ENCODE measurements at places on chromosomes 16 and 17.
A peak's percentile ranks its signal among the peaks of the same experiment; 100 is the strongest.

DNA sequence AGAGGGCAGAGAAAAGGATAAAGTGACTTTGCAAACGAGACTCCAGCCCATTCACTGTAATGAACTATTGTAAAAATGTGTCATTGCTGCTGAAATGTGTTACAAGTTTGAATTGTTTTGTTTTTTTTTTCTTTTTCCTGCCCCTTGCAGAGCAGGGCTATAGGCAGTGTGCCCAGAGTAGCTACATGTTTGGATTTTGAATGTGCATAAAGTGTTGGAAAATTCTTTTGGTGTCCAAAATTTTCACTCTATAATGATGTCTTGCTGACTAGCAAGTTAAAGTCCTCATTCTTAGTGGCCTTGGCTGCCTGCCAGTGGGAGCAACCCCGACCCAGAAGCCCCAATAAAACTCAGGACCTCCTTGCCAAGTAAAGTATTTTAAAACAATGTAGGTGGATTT lies 66.5 kb downstream of the IGF2BP1 start:
- no peak for DNase-seq

DNA sequence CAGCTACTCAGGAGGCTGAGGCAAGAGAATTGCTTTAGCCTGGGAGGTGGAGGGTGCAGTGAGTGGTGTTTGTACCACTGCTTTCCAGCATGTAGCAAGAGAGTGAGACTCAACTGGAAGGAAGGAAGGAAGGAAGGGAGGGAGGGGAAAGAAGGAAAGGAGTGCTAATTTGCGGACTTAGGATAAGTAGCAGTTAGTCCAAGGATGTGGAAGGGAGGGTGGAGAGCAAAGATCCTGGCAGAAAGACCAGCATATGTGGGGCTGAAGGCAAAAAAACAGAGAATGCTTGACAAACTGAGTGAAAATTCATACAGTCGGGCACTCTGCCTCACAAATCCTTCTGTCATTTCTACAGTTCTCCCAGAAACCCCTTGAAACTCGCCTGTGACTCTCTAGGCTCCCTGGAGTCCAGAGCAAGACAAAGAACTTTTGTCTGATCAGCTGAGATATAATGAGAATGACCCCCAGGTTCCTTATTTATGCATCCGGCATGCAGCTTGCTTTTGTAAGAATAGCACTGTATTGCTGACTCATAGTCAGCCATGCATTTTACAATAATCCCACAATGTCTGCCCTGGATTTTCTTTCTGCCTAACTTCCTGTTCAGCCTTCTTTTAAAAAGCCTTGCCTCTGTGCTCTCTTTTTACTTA lies 31.5 kb downstream of the CDK5RAP3 start:
- DNase-seq = no peak

DNA sequence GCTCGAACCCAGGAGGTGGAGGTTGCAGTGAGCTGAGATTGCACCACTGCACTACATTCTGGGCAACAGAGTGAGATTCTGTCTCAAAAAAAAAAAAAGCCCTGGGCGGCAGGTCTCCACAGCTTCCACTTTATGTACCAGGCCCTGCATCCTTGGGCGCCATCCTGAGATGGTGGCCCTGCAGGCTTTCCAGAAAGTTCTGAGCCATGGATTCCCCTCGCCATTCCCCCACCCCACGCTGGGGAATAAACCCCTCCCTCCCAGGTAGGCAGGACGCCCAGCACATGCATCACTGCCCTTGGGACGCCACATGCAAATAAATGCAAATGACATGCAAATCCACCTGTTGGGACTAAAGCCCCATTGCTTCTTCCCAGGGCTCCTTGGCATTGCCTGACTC lies 13.8 kb upstream of the ZNF469 start:
- no peak for DNase-seq

DNA sequence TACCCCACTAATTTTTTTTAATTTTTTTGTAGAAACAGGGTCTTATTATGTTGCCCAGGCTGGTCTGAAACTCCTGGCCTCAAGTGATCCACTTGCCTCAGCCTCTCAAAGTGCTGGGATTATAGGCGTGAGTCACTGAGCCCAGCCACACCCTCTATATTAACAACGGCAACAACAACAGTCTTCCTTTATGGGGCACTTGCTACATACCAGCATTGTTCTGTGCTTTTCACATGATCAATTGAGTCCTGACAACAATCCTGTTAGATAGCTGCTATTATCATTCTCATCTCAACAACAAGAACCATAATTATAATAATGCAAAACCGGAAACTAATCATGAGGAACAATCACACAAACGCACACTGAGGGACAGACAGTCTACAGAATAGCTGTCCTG lies 12.6 kb upstream of the ARL5C start:
- DNase-seq = no peak

DNA sequence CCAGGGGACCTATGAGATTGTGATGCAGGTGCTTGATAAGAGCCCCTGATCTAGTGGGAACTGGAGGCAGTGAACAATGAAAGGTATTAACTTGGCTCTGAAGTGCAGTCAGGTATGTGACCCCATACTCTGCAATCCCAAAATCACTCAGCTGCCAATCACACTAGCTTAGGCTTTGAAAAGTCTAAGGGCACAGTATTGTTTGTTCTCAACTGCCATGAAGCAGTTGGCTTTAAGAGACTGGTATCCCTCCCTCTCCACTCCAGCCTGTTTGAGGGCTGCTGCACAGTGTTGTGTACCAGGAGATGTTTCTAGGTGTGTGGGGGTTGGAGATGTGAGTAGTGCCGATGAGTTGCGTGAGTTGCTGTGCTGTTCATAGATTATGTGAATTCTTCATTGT lies 2.4 kb downstream of the YPEL2 start:
- DNase-seq = no peak

DNA sequence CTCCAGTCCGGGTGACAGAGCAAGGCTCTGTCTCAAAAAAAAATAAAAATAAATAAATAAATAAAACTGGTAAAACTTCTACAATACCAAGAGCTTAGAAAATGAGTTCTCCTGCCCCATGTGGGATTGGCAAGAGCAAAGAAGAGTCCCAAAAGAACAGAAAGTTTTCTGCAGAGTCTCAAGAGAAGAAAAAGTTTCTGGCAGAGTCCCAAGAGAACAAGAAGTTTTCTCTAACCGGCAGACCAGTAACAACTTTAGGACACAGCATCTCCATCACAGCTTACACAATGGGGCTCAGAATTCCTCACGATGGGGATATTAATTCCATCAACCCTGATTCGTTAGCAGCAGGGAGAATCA lies 1.1 kb downstream of the SLC39A11 start:
- no peak for DNase-seq

DNA sequence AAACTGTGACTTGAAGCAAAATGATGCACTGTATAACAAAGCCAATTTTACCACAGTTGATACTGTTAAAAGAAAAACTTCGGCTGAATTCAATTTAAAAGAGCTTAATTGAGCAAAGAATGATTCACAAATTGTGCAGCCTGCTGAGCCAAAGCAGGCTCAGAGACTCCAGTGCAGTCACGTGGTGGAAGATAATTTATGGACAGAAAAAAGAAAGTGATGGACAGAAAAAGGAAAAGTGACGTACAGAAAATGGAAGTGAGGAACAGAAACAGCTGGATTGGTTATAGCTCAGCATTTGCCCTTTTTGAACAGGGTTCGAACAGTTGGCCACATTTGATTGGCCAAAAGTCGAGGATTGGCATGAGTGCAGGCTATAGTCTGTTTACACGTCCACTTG lies 25.7 kb downstream of the ZSWIM7 start:
- no peak for DNase-seq

DNA sequence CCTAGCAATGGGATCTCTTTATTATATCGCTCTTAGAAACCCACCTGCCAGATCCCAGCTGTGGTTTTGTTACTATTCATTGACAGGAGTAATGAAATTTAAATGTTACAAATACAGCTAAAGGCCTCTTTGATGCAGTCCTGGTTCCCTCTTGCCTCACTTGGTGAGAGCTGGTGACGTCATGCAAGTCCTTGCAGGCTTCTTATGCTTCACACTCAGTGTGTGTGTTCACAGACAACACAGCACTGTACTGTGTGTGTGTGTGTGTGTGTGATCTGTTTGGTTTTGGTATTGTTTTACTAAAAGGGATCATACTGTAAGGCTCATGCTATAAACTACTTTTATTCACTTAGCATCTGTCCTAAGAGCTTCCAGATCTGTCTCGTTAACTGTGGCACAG lies 75.0 kb downstream of the USP22 start:
- DNase-seq = no peak

- DNase-seq = no peak
Measured at GRCh38 chr16:24919536-24919935, 73.8 kb downstream of the SLC5A11 start.

- peak; percentile 31 for DNase-seq
Measured at GRCh38 chr16:11253009-11253994, 2.7 kb downstream of the SOCS1 start.

GRCh38 chr17:10628756-10629155 lies 28.4 kb downstream of the MYH3 start:
- DNase-seq = no peak

- no peak for DNase-seq
Measured at GRCh38 chr16:17339764-17340541, 130.8 kb downstream of the XYLT1 start.

GRCh38 chr16:86668136-86668910 lies 90.0 kb downstream of the FOXL1 start:
- DNase-seq = no peak

- DNase-seq = no peak
Measured at GRCh38 chr17:18004345-18004744, 31.7 kb downstream of the DRC3 start.

- no peak for DNase-seq
Measured at GRCh38 chr17:609232-609810, 105.3 kb downstream of the VPS53 start.

DNA sequence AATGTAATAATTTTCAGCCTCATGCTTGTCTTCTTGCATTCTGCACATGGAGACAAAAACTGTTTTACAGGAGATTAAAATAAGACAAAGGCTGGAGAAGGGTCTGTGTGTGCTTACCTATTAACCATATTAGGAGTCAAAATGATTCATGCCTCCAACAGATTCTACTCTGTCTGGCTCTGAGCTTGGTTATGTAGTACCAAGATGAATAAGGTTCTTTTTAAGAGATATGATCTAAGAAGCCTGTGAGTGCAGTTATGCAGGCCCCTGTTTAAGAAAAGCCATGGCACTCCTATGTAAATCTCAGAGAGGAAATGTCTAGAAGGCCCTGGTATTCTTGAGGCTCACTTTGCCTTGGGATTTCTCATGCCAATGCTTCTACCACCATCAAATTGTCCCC lies 486.6 kb upstream of the CDH11 start:
- DNase-seq = no peak

- no peak for DNase-seq
Measured at GRCh38 chr17:7043497-7044198, at the start of gene SLC16A11. SLC16A11 (minus strand) TSS chr17:7044092; CDS start chr17:7043513, 579 bp downstream.

DNA sequence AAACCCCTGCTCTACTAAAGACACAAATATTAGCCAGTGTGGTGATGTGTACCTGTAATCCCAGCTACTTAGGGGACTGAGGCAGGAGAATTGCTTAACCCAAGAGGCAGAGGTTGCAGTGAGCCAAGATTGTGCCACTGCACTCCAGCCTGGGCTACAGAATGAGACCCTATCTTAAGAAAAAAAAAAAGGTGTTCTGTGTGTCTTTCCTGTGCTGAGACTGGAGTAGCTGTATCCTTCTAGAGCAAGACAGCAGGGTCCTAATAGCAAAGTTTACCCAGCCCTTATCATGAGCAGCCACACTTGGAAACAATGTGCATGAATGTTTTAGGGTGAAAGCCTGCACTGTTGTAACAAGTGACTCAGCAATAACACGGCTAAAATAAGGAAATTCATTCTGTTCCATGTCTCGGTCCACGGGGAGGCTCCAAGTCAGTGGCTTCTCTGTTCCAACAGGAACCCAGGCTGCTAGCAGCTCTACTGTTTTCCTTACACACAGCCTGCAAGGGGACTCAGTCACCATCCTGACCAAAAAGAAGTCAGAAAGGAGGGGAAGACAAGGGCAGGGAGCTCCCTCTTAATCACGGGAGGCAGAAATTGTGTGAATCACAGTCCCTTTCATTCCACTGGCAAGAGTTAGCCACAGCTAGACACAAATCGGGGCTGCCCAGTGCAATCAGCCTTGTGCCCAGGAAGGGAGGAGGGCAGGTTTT lies 7.1 kb upstream of the SLC5A11 start:
- no peak for DNase-seq

GRCh38 chr17:13993106-13993505 lies 76.2 kb upstream of the COX10 start:
- no peak for DNase-seq

DNA sequence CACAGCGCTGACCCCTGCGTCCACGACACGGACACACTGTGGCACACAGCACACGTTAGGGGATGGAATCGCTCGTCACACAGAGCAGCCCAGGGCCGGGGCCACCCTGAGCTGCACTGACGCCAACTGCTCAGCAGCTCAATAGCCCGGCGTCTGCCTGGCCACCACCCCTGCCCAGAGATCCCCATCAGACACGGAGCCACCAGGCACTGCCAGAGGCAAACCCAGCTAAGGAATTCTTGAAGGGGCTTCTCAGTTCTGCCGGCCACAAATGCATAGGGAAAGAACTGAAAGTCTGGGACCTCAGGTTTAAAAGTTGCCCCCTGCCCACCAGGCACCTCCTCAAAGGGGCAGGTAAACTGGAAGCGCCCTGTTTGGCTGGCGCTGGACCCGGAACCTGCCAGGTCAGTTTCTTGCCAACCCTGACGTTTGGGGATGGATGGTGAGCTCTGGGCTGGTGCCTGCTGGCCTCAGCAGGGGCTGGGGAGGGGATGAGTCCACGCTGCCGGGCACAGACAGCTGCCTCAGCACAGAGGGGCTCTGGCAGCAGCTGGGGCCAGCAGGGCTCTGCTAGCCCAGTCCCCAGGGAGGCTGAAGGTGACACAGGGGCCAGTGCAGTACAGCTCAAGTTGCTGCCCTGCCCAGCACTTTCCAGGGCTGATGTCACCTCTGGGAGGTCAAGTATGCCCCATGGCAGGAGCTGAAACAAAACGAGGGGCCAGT lies 33.2 kb downstream of the TIMM22 start:
- DNase-seq = no peak

GRCh38 chr16:49876716-49877129 lies 20.8 kb upstream of the ZNF423 start:
- no peak for DNase-seq

- no peak for DNase-seq
Measured at GRCh38 chr16:31363721-31364120, 8.7 kb downstream of the ITGAX start.

GRCh38 chr16:51648526-51648925 lies 497.5 kb upstream of the SALL1 start:
- no peak for DNase-seq
